ENCODE measurements at places on chromosomes 16 and 17. TPM values are rescaled to one million over a fixed set of nuclear protein-coding genes. Genes with fewer than 3 reads are reported as not detected.

Gene WFIKKN1
- total RNA-seq, result 0.25 TPM

Gene CCL8
- not detected for total RNA-seq

Gene AHSP
- total RNA-seq, result not detected

Gene CNGB1
- not detected for total RNA-seq

Gene TMIGD1
- not detected for total RNA-seq

Gene KRTAP9-2
- not detected for total RNA-seq

Gene KRTAP4-11
- total RNA-seq, result not detected

Gene ACADVL
- 210 TPM for total RNA-seq

Gene GNG13
- total RNA-seq, result not detected

Gene KRTAP4-6
- total RNA-seq, result not detected

Measured in fibroblast of the aortic adventitia (primary cell).